ENCODE measurements at places on chromosomes 5 and 9.

DNA sequence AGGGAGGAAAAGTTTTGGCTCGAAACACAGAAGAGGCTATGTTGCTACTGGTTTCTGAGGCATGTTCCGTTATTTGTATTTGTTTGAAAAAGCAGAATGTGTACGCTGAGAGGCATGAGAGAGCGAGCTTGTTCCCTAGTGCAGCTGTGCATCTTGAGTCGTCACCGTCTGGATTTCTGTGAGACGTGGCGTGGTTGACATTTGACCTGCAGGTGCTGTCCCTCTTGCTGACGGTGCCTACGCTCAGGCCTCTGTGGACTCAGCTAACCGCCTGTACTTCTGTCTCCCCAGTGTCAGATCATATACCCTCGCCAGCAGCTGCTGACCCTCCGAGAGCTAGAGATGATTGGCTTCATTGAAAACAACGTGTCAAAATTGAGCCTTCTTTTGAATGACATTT is 21.5 kb downstream of the TRIP13 start:
- DNase-seq, result no peak

GRCh38 chr5:7659420-7659819 is 191.5 kb downstream of the CFAP90 start:
- no peak for DNase-seq

DNA sequence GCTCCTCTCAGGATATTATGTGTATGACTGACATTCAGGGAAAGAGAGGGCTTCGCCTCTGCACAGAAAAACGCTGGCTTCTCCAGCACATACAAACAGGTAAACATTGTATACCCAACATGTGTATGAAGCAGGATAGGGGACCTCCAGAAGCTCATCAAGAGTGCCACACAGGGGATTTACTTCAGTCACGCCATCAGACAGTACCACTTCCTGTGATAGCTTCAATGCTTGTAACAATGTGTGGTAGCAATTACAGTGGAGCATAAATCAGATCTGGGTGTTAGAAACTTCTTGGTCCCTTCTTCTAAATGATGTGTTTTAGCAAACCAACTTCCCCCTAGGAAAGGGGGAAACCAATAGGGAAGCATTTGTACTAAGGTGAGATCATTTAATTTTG is 160.8 kb downstream of the TSSK1B start:
- no peak for DNase-seq

GRCh38 chr5:180139731-180140055 is 68.1 kb upstream of the RNF130 start:
- no peak for DNase-seq

DNA sequence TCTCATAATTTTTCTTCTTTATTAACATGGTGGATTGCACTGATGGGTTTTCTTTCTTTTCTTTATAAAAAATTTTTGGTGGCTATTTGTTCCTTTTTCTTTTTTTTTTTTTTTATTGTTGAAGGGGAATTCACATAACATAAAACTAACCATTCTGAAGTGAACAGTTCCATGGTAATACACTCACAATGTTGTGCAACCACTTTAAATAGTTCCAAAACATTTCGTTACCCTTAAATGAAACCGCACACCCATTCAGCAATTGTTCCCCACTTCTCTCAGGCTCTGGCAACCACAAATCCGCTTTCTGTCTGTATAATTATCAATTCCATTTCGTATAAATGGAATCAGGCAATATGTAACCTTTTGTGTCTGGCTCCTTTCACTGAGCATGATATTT is 11.7 kb upstream of the SETX start:
- no peak for DNase-seq

DNA sequence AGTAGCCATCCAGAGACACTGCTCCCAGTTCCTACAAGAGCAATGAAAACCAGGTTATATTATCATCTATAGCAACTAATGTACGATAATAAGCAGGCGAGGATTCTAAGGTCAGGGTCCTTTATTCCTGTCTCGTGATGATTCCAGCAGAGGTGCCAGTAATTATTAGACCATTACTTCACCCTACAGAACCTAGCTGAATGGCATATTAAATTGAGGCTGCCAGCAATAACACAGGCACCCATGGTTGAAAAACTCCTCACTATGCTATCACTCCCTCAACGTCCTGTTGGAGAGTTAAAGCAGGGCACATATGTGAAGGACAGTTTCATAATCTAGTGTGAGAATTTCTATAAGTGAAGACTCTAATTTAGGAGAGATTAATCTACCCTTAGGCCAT is 29.7 kb downstream of the DCAF12 start:
- DNase-seq, result no peak

GRCh38 chr5:109387408-109387974 is 22.3 kb downstream of the PJA2 start:
- no peak for DNase-seq

DNA sequence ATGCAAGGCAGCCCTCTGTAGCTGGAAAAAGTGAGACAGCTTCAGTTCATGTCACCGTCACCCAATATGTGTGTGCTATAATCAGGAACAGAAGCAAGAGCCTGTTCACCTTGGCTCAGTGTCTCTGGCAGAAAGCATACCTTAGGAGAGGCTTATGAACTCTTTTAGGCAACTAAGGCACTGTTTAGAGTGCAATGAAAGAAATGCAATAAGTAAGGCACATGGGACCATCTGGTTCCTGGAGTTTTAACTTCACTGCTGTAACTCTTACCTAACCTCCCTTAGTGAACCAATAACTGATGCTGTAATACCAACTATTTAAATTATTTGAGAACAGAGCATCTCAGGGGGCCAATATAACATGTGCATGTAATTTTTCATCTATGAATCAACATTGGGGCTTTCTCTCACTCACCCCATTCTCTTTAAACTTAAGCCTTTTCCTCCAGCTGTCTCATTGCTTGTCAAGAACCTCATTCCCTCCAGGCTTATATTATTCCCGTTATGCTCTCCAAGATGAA is 32.4 kb downstream of the C9 start:
- no peak for DNase-seq

DNA sequence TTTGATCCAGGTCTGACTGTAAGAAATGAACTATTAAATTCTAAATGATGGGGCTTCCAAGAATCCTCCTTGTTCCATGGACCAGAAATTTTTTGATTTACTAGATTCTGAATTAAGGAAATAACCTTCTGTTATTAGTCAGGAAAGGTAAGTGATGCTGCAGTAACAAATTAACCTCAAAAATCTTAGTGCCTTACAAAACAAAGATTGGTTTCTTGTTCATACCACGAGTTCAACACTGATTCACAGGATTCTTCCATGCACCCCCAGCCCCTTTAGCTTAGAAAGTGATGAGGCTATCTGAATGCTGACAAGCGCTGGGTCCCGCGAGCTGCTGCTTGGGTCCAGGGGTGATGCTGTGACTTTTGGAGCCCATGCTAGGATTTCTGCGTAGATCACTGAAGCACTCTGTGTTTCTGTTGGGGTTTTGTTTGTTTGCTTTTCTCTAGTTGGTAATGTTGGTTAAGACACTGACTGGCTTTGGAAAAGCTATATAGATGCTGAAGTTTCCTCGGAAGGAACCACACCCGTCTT is 52.3 kb downstream of the COL15A1 start:
- no peak for DNase-seq

DNA sequence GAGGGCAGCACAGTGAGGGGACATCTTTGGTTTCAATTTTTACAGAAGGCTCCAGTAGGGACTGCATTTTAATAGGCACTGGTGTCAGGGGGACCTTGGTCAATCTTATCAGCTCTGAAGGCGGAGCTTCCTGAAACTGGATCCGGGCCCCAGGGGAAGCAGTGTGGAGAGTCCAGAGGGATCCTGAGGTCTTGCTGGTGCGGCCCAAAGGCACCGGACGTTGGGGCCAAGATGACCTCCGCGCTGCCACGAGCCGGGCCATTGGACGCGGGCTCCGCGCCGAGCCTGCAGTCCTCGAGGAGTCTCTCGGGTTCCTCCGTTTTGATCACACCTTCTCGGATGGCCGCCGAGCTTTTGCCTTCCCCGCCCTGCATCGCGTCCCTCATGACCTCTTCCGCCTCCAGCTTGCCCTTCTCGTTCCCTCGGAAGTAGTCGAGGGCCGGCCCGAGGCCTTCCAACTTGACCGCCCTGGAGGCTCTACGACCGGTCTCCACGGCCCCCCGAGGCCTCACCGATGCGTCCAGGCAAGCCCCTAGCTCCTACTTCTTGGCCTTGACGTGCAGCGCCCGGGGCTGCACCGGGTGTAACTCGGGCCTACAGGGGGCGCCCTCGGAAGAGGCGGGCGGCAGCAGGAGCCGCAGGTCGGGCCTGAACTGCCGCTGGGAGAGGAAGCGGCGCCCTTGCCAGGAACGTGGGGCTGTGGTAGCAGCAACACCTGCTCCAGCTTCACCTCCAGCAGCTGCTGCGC is 18.8 kb downstream of the C5orf52 start:
- no peak for DNase-seq

DNA sequence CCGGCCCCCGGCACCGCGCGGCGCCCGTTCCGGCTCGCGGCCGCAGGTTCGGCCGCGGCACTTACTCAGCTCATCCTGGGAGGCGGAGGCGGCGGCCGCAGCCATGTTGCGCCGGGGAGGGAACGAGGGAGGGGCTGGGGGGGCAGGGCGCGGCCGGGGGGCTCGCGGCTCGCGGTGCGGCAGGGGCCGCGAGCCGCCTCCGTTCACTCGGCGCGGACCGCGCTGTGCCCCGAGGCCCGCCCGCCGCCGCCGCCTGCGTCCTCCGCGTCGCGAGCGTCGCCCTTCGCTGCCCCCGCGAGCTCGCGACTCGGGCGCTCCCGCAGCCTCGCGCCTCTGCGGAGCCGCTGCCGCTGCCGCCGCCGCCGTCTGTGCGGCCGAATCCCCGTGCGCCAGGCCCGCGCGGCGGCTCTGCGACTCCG is 735 bp downstream of the ECPAS start:
- DNase-seq, result peak; percentile 69

GRCh38 chr5:83956386-83956785 is 235.7 kb upstream of the HAPLN1 start:
- no peak for DNase-seq

DNA sequence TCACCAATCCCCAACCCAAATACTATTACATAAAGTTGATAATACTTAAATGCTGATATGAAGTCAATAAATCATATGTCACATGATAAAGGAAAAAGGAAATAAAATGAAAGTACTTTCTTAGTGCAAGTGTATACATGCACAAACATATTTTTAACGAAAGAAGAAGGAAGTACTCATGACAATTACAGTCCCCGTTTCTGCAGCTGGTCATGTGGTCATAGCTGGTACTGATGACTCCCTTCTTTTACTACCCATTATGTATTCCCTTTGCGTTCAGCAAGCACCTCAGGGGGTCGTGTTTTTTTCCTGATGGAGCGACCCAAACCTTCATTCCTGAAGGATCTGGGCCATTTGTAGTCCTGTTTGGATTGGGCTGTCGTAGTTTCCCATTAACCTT is 27.3 kb downstream of the CENPP start:
- no peak for DNase-seq

- no peak for DNase-seq
Measured at GRCh38 chr9:83629433-83630104, 6.6 kb downstream of the IDNK start.

DNA sequence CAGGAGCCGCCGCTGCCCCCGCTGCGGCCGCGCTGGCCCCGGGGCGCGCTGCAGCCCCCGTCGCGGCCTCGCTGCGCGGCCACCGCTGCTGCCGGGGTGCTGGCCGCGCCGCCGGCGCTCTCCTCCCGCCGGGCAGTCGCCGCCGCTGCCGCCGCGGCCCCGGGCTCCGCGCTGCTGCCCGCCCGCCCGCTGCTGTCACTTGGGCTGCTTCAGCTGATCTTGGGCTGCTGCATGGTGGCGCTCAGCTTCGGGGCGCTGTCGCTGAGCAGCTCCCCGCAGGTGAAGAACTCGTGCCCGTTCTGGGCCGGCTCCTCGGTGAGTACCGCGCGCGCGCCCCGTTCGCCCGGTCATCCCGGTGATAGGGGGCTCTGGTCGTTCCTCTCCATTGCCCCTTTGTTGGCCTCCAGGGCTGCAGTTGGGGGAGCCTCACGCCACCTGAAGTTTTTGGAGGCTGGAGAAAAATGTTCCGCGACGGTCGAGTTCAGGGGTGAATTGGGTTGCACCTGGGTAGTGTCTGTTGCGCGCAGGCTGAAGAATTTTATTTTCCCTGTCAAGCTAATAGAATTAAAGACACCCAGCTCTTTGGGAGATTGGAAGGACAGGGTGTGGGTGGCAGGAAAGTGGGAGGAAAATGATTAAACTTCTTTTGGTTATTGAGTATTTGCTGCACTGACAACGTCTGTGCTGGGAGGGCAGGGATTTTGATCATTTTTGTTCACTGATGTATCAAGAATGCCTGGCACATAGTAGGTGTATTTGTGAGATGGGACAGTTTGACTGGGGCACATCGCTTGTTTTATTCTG is 596 bp downstream of the ENTREP1 start:
- no peak for DNase-seq

GRCh38 chr9:83419961-83420360 is 118.2 kb downstream of the FRMD3 start:
- DNase-seq, result no peak

DNA sequence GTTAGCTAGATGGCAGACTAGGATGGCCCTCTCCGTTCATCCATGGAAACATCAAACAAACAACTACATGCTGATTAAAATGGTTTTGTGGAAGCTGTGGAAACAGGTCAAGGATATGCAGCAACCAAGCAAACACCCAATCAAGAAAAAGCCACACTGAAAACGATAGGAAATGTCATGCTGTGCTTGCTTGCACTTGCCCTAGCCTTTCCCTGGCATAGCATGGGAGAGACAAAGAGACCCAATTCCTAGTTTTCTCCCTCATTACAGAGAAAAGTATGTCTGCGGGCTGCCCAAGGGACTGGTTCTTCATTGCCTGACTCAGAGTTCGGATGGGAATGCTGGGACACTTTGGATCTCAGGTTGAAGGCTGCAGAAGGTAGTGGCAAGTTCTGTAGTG is 98.7 kb downstream of the FANCC start:
- no peak for DNase-seq

- no peak for DNase-seq
Measured at GRCh38 chr9:76810377-76810957, 46.2 kb downstream of the PCA3 start.

GRCh38 chr9:136476369-136477150 is 6.3 kb downstream of the SEC16A start:
- no peak for DNase-seq

GRCh38 chr9:123832858-123833650 is 96.9 kb downstream of the DENND1A start:
- no peak for DNase-seq

GRCh38 chr9:121692606-121693387 is 41.4 kb downstream of the DAB2IP start:
- no peak for DNase-seq

DNA sequence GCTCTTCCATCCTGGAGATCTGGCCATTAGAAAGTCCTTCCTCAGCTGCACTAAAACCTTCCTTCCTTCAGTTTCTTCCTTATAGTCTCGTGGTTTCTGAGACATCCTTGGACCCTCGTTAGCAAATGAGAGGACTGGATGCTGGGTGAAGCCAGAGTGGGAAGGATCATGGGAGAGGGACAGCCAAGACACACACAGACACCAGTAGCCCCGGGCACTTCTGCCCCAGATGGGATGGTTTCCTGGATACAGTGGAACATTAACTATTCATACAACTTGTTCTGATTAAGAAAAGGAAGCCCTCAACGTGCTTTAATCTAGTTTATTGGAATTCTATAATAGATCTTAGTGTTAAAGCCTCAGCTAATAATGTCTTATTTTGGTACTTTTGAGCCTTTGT is 125.5 kb downstream of the SEC61B start:
- no peak for DNase-seq

GRCh38 chr9:13841746-13842462 is 472.0 kb downstream of the NFIB start:
- no peak for DNase-seq

- no peak for DNase-seq
Measured at GRCh38 chr5:74639807-74640449, 600 bp downstream of the ENC1 start.

GRCh38 chr5:36482812-36483211 is 123.6 kb upstream of the SLC1A3 start:
- no peak for DNase-seq

Measured in anterior cingulate cortex (tissue), 58 donors.